ENCODE measurements at places on chromosomes 13 and 19.

DNA sequence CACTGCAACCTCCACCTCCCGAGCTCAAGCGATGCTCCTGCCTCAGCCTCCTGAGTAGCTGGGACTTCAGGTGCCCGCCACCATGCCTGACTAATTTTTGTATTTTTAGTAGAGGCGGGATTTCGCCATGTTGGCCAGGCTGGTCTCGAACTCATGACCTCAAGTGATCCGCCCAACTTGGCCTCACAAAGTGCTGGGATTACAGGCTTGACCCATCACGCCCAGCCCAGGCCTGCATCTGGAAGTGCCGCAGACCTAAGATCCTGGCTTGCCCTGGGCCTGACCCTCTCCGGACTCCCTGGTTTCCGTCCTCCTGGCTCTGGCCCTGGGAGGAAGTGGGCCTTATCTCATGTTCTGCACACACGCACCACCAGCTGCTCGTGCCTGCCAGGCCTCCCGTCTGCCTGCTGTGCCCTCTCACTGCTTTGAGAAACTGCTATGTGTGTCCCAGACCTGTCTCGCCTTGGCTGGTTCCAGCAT lies 4.7 kb upstream of the PTGIR start:
- no peak for DNase-seq

GRCh38 chr19:31096062-31096830 lies 253.0 kb downstream of the TSHZ3 start:
- no peak for DNase-seq

DNA sequence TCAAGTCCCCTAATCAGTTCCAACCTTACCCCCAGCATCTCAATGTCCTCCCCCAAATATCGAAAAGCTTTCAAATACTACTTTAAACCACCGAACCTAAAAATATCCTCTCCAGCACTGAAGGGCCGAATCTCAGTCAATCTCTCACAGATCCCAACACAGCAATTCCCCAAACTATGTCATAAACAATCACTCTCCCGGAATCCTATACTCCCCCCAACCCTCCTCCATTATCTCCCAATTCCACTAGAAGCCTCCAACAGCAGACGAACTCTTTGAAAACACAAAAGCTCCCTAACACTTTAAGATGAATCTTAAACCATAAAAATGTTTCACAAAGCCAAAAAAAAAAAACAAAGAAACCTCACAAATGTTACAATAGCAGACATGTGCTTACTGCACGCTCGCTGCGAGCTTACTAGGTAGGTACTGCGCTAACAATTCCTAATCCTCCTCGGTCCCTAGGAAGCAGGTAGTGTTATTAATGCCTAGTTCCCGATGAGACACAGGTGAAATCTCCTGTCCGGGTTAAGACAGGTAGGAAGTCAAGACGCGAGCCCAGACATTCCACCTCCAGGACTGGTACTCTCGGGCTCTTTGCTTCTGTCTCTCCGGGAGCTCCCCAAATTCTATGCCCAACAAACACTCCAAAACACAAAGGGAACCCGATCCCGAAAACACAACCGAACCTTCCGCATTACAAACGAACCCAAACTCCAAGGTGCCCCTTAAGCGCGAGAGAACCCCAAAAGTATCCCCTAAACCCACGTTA lies 14.2 kb downstream of the FBXO46 start:
- peak; percentile 49 for DNase-seq

- no peak for DNase-seq
Observed at GRCh38 chr19:18158467-18158866, 5.5 kb downstream of the PIK3R2 start.

DNA sequence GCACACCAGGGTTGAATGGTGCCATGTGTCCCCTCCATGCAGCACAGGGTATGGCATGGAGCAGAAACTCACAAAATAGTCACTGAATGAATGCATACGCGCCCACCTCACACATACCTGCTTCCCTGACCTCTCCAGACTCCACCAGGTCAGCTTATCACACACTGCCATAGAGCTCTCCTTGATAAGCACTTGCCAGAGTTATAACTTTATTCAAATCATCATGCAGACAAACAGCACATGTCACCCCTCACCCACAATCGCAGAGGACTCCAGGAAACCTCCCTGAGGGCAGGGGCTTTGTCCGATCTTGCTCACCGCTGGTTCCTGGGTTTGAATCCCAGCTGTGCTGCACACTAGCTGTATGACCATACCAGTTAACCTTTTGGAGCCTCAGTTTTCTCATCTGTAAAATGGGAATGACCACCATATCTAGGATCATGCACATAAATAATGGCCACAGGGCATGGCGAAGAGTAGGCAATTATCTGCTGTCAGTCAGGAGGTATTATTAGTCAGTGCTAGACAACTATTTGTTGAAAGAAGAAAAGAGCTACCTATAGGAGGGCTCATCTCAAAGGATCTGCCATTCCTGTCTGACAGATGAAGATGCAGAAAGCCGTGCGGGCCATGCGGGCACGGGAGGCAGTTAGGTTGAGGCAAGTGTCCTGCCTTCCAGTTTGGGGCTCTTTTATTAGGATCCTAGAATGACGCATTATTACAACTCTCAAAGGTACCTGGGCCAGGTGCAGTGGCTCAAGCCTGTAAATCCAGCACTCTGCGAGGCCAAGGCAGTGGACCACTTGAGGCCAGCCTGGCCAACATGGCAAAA lies 14.0 kb downstream of the XRCC1 start:
- no peak for DNase-seq

DNA sequence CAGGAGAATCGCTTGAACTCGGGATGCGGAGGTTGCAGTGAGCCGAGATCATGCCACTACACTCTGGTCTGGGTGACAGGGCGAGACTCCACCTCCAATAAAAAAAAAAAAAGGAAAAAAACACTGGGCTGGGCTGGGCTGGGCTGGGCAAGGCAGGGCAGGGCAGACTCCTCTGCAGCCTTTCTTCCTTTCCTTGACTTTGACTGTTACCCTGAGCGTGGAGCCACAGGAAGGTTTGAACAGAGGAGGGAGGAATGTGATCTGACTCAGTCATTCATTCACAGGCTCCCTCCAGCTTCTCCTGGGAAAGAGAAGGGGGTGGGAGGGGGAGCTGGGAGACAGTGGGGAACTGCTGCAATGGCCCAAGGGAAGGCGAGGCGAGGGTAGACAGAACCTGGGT lies 2.7 kb upstream of the ACTN4 start:
- DNase-seq: no peak

- DNase-seq: no peak
Observed at GRCh38 chr13:76245920-76246319, 609.8 kb downstream of the LMO7 start.

- DNase-seq: no peak
Observed at GRCh38 chr19:41587101-41587837, 11.3 kb downstream of the CEACAM21 start.

GRCh38 chr13:35592457-35592856 lies 116.0 kb upstream of the MAB21L1 start:
- no peak for DNase-seq

- peak; percentile 23 for DNase-seq
Observed at GRCh38 chr19:32287811-32288227, 57.6 kb upstream of the ZNF507 start.

- no peak for DNase-seq
Observed at GRCh38 chr13:99857738-99858137, 113.8 kb downstream of the ZIC5 start.

DNA sequence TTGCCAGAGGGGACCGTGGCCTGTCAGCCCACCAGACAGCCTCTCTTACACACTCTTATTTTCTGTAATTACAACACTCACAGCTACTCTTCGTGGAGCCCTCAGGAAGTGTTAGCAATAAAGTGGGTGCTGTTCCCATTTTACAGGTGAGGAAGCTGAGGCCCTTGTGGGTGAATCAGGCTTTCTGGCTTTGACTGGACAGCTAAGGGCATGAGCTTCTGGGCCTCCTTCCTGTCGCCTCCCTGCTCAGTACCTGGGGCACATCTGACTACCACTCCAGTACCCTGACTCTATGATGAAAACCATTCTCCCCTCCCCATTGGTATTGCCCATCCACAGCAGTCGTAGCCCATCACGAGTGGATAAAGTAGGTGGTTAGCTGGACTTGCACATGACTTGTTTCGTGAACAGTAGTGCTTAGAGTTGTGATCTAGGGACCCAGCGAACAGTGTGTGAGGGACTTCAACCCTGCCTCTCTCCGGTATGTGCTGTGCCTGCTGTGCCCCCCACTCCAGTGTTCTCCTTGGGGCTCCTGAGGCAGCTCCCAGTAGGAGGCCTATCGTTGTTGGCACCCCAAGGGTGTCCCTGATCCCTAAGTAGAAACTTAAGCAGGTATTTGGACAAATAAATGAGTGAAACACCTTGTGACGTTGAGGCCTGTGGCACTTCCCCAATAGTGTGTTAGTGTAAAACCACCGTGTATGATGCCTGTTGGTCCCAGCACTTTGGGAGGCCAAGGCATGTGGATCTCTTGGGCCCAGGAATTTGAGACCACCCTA lies 38.6 kb downstream of the GATAD2A start:
- no peak for DNase-seq

GRCh38 chr13:103335241-103335640 lies 269.0 kb upstream of the SLC10A2 start:
- no peak for DNase-seq

GRCh38 chr19:14479975-14480699 lies 5.0 kb upstream of the PTGER1 start:
- no peak for DNase-seq

GRCh38 chr19:41935760-41936415 lies 7.6 kb upstream of the ERFL start:
- no peak for DNase-seq

DNA sequence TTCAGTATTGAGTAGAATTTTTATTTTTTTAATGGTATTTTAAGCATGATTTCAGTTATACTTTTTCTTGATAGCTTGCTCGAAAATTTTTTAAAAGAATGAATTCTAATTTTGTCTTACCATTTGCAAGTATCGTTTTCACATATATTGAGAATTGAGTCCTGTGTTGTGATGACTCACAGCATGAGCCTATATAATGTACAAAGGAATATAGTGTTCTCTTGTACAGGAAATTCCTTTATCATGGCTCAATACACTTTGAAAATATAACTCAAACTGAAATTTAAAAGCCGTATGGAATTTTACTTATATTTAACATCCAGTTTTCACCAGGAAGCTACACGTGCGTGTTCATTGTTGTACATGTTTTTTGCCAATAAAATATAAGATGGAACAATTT lies 161.1 kb upstream of the TMTC4 start:
- DNase-seq: no peak

DNA sequence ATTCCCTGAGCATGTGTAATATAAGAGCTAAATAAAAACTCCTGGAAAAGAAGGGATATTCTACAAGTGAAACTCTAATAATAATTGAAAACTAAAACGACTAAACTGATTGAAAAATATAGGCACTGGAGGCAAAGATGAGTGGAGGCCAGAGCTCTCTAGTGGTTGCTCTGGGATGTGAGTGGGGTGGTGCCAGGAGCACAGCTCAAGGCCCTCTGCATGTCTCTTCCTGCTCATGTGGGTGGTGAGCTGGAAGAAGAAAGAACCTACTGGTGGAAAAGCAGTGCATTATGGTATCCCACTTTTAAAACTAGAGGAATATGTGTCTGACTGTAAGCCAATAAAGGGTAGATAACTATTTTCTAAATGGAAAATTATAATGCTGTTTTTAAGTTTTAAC lies 15.8 kb upstream of the ARHGEF7 start:
- no peak for DNase-seq

DNA sequence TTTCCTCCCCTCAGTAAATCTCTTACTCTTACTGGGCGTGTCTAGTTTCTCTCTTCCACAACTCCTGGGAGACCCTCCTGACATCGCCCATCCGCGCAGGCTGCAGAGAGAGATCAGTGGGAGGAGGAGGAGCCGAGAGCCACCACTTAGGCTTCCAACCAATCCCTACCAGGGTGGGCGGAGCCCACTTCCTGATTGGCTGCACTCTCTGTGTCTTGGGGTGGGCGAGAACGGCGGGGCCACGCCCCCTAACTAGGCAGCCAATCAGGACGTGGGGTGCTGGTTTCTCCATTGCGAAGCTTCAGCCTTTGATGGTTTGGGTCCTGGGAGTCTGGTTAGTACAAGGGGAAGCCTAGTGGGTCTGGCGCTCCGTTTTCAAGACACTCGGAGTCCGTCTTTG lies at the start of gene PMIS2:
Gene PMIS2 (plus strand): TSS at position 326 of the 400 bp plus-strand sequence. CDS start 87 bp downstream, outside the sequence.
- no peak for DNase-seq

- no peak for DNase-seq
Observed at GRCh38 chr19:20513189-20513904, 52.2 kb downstream of the ZNF737 start.

DNA sequence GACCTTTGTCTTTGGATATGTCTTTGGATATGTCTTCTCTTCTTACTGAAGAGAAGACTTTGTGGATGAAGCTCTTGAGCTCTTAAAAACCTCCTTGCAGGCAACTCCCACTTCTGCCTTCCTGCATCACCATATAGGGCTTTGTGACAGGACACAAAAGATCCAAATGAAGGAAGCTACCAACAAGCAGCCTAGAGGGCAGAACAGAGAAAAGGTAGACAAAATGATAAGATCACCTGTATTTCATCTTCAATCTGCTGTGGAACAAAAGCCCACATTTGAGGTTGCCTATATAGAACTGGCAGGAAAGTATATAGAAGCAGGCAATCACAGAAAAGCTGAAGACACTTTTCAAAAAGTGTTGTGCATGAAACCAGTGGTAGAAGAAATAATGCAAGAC lies 42.5 kb downstream of the N4BP2L1 start:
- DNase-seq: no peak

DNA sequence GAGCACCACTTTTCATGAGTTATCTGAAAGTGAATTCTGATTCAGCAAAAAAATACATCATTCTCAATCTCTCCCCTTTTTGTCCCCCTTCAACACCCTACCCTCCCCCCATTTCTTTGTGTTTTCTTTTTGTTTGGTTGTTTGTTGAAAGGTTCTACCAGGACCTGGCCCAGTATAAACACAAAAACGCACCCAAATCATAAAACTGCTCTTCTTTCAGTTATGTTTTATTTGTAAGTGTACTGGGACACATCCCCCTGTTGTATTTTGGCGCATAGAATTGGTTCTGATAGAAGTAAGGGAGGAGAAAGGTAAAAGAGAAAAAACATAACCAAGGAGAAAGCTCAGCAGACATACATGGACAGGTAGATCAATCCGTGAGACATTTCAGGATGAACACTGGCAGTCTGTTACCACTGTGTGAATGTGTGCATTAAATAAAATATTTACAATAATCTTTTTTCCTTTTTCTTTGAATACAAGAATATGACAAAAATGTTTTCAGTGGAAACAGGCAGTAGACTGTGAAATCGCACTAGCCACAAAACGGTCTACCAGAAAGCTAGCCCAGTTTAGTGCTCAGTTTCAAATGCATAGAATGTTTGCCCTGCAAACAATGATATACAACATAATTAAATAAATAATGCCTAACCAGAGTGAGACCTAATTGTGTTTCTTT lies 4.2 kb downstream of the POU4F1 start:
- no peak for DNase-seq

- DNase-seq: no peak
Observed at GRCh38 chr19:41929536-41930071, 1.4 kb upstream of the ERFL start.
